Activated T-cell treated with anti-CD3 and anti-CD28 coated beads, Interleukin-2, amount 50 U/mL, for 48 hours (primary cell): ENCODE measurements at places on chromosomes 4 and X.

DNA sequence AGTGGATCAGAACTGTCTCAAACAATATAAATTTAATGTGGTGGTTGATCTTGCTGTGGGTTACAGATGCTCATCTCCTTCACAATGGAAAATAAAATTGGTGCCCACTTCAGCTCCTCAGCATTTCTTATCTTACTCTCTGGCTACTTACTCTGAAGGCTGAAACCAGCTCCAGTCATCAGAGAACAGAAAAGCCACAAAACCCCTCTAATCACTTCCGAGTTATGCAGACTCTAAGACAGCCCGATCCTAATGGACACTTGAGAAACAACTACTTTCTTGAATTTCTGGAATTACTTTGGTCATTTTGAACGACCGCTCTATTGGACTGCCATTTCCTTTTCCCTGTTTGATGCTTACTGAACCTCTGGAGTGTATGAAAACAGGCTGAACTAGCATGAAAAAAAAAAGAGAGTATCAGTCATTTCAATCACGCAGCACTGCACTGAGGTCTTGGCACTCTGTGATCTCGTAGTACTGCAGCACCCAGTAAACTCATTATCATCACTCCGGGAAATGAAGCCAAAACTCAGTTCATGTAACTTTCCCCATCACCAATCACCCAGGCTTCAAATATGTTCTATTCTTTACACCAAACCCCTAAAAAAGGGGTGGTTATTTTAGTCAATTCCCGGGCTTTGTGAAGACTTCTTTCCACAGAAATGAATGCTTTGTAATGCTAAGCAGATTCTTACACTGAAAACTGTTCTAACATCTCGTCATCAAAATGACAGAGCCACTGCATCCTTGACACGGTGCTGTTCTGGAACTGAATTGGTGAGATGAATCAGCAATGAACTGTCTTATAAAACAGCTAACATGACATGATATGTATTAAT is 54.5 kb downstream of the TSPAN5 start:
- DNase-seq: no peak

DNA sequence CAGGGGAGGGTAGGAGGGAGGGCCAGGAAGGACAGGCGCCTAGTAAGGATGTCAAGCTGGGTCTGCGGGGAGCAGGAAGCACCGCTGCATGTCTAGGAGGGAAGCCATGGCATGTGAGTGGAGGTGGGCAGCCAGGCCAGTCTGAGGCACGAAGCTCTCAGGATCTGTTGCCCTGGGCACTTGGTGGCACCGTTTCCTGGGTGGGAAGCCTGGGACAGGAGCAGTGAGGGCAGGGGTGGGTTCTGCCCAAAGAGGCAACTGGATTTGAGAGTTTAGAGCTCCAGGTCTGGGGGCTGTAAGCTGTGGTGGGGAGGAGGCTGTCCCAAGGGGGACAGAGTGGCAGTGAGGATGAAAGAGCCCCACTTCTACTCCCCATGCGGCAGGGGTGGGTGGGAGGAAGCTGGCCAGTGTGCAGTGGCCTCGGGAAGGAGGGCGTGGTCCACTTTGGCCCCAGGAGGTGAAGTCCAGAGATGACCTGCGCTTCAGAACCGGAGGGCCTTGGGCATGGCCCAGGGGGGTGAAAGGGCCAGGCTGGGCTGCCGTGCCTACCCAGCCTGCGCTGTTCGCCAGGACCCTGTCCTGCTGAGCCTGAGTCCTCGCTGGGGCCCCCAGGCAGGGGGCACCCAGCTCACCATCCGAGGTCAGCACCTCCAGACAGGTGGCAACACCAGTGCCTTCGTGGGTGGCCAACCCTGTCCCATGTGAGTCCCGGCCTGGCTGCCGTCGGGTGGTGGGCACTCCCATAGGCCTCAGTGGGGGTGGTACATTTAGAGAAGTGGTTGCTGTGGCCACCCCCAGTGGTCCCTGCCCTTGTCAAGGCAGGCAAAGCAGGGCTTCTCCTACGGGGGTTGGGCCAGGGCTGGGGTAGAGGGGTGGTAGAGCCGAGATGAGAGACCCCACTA is 8.3 kb upstream of the SRPK3 start:
- no peak for DNase-seq

DNA sequence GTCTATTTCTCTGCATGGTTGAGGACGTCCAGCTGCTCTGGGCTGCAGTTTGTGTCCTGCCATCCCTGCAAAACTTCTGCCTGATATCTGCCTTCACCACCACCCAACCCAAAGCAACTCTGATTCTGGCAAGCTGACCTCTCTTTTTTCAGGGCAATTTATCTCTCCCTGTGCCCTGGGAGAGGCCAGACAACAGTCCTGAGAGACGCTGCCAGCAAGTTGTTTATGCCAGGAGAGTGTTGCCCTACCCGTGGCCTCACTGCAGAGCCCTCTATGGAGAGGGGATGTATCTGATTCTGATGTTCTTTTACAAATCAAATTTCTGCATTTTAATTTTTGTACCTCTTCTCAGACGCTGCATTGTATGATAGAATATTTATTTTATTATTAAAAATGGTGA is 36.6 kb upstream of the BRWD3 start:
- DNase-seq: no peak

DNA sequence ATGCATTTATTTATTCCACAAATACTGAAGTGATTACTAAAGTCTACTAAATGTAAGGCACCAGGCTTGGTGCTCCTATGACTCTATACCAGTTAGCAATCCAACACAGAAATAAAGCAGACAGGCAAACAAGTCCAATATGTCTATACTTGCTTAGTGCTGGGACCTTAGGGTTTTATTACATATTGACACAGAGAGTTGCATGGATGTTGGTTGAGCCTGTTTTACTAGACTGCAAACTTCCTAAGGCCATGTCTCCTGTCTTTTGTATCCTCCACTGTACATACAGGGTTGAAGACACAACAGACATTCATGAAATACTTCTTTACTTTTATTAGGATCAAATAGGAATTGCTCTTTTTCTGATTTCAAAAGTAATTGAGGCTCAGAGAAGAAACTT is 69.0 kb downstream of the LNX1 start:
- DNase-seq: no peak

DNA sequence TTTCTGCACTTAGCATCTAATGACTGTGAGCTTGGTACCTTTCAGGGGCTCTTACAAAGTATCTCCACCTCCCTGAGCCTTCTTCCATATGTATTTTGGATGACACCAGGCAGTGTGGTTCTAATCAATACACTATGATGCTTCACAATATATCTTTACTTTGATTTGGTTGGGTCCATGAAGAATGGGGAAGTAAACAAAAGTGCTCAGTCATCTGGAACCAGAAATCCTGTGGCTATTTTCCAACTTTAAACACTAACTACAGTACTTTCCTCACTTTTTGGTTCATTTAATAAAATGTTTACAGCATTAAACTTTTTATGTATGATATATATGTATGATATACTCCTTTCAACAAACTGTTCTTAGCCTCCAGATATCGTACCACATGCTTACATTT is 216.4 kb upstream of the AFF2 start:
- no peak for DNase-seq

- DNase-seq: no peak
Measured at GRCh38 chr4:177464026-177464425, 21.8 kb upstream of the AGA start.

DNA sequence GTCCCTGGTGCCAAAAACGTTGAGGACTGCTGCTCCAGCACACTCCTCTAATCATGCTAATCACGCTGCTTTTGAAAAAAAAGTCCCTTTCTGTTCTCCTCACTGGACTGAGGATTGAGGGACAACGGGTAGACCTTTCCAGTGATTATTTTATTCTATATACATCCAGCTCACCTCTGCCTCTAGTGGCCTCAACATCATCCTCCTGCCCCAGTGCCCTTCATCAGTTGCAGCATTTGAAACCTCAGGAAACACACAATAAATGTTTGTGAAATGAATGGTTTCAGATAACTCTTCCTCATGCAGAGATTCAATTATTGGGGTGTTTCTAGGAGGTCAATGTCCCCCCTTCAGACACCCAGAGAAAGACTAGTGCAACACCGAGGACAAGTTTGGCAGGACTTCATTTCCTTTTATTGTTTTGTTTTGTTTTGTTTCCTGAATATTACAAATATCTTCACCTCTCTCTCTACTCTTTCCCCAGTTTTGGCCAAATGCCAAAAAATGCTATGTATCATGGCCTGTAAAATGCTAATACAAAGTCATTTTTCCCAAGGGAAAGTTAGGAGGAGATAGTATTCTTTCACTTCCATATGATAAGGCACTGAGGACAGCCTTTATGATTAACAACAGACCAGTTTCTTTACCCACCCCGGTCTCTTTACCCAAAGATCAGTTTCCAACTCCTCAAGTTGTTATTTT is 460.1 kb upstream of the SLIT2 start:
- DNase-seq: no peak

DNA sequence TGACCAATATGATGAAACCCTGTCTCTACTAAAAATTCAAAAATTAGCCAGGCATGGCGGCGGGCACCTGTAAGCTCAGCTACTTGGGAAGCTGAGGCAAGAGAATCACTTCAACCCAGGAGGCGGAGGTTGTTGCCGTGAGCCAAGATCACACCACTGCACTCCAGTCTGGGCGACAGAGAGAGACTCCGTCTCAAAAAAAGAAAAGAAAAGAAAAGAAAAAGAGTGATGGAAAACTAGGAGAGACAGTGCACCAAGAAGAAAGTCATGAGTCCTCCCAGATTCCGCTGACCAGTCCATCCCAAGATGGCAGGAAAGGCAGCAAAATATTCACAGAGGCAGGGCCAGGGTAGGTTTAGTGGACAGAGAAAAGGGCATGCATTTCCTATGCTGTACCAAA is 226.9 kb downstream of the ASMT start:
- no peak for DNase-seq

DNA sequence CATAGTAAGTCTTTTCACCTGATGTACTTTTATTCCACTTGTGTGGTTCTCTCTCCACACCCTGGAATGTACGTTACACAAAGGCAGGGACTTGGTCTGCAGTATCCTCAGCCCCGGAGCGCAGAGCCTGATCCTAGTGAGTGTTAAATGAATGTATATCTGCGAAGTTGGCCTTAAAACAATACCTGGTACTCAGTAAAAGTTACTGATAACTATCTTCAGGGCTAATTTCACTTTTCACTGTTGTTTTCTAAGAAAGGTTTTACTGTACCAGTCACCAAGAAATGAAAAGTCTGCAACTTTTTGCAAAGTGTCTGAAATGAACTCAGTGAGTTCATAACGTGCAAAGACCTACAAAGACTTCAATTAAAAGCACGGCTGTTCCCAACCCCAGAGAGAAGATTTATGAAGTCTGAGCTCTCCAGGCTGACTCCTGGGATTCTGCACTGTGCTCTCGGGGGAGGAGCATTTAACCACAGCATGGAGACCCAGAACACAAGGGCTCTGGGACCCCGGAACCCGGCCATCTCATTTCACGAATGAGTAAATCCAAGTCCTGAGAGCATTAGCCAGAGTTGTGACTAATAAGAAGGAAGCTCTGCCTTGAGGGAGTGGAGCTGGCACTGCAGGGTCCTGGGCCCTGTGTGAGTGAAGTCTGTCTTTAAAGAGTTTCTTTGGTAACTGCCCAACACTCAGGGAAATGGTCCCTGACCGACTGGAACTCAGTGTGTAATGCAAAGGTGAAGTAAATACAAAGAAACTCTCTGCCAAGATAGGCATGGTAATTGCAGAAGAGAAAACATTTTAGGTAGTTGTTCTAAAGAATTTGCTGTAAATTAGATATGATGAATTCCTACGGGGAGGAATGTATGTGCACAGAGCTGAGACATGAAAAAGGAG is 165.8 kb downstream of the NSUN7 start:
- DNase-seq: peak; percentile 48

- no peak for DNase-seq
Measured at GRCh38 chr4:173449380-173449717, 50.4 kb upstream of the SCRG1 start.

DNA sequence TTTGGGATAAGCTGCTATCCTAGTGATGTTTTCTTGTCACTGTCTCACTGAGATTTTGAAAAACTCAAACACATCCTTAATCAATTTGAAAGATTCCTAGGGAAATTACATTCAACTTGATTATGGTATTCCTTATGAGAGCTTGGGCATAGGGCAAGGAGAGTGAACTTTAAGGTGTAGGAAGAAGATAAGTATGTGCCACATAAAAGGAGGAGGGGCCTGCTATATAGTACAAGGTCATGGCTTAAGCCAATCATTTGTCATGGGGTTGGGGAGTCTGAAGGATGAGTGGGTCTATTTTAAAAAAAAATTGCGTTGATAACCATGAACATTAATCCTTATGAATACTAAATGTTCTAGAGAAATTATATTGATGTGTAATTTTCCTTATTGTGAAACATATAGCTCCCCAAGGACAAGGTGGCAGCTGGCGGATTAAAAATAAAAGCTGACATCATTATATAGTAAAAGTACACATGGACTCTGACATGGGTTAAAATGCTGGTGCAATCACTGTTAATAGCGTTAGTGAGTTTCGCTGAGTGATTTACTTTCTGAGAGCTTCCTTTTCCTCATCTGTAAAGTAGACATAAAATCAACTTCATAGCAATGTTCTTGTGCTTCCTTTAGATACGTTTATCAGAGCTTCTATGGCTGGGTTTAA is 17.4 kb downstream of the GALNT7 start:
- no peak for DNase-seq

- no peak for DNase-seq
Measured at GRCh38 chr4:85092943-85093342, 126.5 kb upstream of the WDFY3 start.

- DNase-seq: no peak
Measured at GRCh38 chr4:5257086-5257485, 205.8 kb downstream of the STK32B start.

GRCh38 chrX:11064851-11065600 is 46.1 kb upstream of the HCCS start:
- no peak for DNase-seq

- no peak for DNase-seq
Measured at GRCh38 chr4:99855678-99856077, 38.5 kb downstream of the LAMTOR3 start.

DNA sequence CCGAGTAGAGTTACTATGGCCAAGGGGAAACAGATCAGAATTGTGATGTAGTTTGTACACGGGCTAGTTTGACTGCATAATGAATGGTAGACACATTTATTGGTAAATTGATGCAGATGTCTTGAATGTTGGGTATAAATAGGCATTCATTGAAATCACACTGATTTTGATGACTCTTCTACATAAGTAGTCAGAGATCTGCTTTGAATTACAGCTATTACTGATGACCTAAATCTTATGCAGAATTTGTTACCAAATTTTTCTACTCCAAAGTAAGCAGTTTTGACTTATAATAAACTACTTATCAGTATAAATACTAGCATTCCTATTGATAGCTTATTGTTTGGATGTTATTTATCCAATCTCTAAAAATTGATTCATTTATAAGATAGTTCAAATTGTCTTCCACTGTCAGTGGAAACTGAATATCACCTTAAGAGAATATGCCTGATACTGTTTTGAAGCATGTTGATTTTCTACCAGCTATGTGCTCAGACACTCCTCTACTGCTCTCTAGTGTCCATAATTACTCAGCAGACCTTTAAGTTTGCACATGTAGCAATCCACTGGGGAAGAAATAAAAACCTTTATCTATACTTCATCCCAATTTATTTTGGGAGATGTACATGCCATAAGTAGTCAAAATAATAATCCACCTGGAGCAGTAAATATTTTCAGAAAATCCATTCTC is 120.3 kb downstream of the RASL11B start:
- DNase-seq: no peak

- DNase-seq: no peak
Measured at GRCh38 chr4:78288327-78288726, 231.2 kb downstream of the FRAS1 start.

- DNase-seq: no peak
Measured at GRCh38 chr4:153549405-153549804, 83.2 kb downstream of the TMEM131L start.
